ENCODE measurements at places on chromosomes 11 and 22.

DNA sequence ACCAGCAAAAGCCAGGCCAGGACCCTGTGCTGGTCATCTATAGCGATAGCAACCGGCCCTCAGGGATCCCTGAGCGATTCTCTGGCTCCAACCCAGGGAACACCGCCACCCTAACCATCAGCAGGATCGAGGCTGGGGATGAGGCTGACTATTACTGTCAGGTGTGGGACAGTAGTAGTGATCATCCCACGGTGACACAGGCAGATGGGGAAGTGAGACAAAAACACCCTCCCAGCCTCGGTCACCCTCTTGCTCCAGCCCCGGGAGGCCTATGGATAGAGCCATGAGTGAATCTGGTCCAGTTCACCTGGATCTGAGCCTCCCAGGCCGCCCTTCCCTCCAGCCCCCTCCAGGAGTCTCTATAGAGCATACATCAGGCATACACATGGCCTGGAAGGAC lies 115.2 kb upstream of the IGLL5 start:
- DNase-seq: no peak

- no peak for DNase-seq
These were observed 128.3 kb downstream of the MAML2 start for GRCh38 chr11:96214777-96215109.

DNA sequence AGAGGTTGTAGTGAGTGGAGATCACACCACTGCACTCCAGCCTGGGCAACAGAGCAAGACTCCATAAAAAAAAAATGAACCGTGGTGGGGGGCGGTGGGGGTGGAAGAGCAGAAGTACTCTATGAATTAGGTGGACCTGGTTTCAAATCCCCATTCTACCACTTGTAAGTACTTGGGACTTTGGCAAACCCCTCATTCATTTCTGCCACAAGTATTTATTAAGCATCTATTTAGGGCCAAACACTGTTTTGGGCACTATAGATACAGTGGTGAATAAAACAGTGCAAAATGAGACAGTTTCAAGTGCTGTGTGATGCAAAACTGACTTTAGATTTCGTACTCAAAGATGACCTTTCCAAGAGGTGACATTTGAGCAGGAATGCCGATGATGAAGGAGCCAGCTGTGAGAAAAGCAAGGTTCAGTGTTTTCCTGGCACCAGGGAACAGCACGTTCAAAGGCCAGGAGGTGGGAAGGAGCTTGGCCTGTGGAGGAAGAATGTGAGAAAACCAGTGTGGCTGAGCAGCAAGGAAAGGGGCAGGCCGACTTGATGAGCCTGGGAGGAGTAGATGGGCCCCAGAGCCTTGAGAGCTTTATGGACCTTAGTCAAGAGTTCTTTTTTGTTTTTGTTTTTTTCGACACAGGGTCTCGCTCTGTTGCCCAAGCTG lies 1.4 kb upstream of the TMEM134 start:
- no peak for DNase-seq

DNA sequence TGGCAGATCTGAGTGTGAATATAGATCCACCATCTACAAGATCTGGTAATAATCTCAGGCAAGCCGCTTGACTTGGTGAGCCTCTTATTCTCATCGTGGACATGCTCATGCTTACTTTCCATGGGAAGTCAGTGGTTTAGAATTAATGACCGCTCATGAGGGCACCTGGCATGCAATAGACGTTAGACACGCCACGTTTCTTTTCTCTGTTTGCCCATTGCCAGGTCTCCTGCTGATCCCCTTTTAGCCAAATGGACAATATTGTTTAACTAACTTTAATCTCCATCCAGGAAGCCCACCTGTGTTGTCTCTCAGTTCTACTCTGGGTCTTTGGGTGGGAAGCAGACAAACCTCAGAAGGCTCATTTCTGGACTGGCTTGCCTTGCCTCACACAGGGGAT lies 439.1 kb downstream of the ETS1 start:
- no peak for DNase-seq

DNA sequence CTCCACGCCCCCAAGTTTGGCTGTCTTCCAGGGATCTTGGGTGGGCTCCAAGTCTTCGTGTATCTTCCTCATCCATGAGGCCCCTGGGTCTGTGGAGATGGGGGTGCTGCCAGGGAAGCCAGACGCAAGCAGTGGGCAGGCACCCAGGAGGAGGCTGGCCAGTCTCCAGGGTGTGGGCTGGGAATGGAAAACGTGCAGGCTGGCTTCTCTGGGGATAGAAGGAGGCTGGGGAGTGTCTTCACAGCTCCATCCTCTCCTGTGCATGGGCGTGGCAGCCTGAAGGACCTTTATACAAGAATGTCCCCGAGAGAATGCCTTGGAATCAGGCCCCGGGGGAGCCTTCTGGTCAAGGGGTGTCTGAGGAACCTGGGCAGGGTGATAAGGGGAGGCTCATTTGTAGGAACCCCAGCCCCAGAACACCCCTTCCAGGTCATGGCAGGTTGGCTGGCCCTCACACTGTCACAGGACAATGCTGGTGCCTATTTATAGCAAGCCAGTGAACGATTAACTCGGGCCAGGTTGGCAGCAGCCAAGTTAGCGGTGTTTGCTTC lies 14.0 kb downstream of the SGSM1 start:
- no peak for DNase-seq

DNA sequence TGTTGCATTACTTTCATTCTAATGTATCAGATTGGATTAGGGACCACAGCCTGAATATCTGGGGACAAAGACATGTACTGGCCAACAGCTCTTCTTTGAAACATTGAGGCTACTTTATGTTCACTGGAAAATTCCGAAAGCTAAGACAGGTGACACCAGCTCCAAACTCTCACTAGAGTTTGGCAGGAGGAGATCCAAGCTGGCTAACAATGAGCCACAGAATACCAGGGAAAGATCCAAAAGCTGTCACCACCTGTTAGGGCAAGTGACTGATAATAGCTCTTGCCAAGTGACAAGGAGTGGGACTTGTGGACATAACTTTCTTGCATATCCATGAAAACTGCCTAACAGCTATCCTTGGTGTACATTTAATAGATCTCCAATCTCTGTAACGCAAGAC lies 333.3 kb downstream of the TTC28 start:
- DNase-seq: no peak

DNA sequence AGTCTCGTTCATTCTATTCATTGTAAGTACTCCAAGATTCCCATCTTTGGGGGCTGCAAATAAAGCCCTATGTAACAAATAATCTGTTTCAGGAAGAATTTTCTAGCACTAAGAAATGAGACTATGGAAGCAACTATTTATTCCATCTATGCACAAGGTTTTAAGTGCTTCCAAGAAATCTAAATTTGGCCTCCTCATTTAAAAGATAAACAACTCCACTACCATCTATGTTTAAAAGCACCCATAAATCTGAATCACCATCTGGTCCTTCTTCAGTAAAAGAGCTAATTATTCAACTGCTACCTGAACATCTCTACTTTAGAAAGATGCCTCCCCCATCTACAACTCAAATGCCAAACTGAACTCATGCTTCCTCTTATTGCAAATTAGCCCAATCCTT lies 547.3 kb upstream of the LRRC4C start:
- DNase-seq: no peak

GRCh38 chr11:105149477-105149876 lies 9.9 kb upstream of the CARD18 start:
- DNase-seq: no peak

GRCh38 chr11:95359756-95360155 lies 128.8 kb upstream of the SESN3 start:
- DNase-seq: no peak

DNA sequence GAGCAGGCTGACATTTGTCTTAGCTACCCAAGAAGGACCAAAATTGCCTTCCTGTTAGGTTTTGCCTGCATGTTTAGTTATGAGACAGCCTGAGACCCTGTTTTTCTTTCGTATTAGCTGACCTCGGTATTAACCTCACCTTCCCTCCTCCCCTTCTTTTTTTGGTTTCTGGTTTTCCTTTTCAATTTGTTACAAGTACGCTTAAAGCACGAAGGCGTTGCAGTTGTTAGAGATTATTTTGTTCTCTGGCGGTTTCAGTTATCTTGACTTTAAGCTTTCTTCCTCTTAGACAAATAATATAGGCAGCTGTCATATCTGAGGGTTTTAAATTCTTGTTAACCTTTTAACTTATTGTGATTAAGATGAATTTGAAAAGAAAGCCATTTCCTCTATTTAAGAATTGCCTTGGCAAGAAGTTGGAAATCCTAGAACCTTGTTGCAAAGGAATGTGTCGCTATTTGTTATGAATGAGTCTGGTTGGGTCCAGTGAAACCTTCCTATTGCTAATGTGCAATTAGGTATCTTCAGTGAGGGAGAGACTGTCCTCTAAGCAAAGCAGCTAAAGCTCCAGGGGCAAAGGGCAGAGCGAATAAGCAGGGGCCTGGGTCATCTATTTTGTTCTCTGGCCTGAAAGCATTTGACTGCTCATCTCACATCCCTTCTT lies 45.7 kb downstream of the PACS1 start:
- no peak for DNase-seq

GRCh38 chr11:38425578-38425977 lies 1827.5 kb upstream of the RAG2 start:
- no peak for DNase-seq
